ENCODE measurements at places on chromosomes 1 and 21.

DNA sequence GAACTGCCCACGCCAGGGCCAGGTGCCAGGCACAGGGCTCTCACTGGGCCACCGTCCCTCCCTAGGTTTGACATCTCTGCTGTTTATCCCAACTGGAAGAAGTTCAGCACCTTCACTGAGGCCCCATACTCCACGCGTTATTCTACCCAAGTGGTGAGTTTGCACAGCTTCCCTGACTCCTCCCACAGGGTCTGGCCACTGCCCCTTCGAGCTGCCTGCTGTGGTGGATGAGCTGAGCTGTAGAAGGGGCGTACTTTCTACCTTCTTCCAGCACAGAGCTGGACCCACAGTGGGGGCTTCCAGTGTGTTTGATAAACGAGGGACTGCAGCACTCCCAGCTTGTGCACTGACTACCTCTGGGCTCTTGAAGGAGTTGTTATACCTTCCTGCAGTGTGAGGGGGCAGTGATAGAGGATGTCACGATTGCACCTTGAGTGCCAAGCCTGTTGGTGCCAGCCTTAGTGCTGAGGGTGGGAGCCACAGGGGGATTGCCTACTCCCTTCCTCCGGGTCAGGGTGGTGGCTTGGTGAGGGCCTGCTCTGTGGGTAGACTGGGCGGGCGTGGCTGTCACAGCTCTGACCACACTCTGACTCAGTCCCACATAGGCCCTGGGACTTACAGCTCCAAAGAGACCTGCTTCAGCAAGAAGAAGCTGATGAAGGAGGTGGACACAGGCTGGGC lies 5.9 kb upstream of the TTC22 start:
- DNase-seq = peak; percentile 27

- no peak for DNase-seq
Measured at GRCh38 chr1:41673378-41673777, 188.9 kb upstream of the EDN2 start.

- no peak for DNase-seq
Measured at GRCh38 chr1:82483146-82483545, 682.4 kb downstream of the ADGRL2 start.

- DNase-seq = no peak
Measured at GRCh38 chr1:17214876-17215544, 10.1 kb downstream of the PADI1 start.

DNA sequence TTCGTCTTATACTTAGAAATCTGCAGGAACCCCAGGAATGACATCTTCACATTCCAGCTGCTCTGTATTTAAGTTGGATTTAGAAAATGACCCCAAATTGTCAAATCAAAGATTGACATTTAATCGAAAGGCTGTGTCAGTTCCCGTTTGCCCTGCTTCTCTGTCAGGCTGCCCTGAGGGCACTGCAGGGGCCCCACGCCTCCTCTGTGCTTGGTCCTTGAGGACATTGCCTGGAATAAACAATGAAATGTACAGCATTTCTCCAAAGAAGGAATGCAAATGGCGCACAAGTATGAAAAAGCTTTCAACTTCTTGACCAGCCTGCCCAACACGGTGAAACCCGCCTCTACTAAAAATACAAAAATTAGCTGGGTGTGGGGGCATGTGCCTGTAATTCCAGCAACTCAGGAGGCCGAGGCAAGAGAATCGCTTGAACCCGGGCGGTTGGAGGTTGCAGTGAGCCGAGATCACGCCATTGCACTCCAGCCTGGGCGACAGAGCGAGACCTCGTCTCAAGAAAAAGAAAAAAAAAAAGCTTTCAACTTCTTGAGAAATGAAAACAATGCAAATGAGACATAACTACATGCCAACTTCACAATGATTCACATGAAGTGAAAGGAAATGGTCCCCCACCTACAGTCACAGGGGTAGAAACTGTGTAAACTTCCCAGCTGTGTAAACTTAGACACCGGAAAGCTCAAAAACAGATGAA lies 3.0 kb downstream of the TMPRSS3 start:
- no peak for DNase-seq

DNA sequence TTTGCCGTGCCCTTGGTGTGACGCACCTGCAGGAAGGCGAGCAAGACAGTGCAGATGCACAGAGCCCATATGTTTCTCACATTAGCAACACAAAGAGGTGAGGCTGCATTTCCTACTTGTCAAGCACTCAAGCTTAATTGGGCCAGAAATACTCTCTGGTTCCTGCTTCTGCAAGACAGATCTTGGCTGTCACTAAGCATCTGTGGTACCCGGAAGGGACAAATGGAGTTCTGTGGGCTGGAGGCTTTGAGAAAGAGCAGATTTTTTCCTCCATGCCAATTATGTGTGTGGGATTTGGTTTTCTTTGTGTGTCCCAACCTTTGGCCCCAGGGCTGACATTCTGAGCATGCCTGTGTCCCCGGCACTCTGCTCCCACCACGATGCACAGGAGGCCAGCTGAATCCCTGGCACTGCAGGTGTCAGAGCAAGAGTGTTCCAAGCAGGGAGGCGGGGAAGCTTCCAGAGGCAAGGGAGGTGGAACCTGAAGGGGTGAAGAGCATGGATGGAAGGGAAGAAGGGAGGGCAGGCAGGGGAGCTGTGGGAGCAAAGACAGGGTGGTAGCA lies 52.0 kb upstream of the STUM start:
- no peak for DNase-seq

DNA sequence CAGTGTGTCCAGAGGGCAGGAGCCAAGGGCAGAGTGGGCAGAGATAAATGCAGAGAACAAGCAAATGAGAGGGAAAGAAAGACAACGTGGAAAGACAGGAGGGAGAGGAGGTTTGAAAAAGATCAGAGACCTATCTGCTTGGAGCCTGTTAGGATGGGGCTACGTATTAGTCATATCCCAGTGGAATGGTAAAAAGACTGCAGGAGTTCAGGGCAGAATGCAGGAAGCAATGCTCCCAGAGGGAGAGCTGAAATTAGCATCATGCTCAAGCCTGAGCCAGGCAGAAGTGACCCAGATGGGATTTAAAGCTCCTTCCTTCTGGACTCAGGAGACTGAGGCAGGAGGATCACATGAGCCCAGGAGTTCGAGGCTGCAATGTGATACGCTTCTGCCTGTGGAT lies 261.3 kb upstream of the CHRM3 start:
- DNase-seq = no peak

GRCh38 chr21:41508415-41509144 lies 622 bp upstream of the TMPRSS2 start:
- DNase-seq = no peak

GRCh38 chr21:35329940-35330660 lies 281.0 kb upstream of the RUNX1 start:
- no peak for DNase-seq

DNA sequence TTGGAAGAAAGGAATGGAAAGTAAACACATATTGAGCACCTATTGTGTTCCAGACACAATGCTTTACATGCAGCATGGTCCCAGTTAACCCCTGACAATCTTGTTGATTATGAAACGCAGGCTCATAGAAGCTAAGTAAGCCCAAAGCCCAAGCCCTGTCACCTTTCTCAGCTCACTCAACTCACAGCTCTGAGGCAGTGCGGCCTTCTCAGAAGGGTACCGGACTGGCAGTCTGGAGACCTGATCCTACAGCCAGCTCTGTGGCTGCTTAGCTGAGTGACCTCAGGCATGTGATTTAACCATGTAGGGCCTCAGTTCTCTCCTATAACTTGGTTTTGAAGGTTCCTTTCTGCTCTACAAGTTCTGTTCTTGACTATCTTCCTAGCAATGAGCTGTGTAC lies 464 bp upstream of the RNASEL start:
- DNase-seq = no peak

GRCh38 chr1:186391841-186392240 lies 16.2 kb downstream of the ODR4 start:
- DNase-seq = no peak

- DNase-seq = no peak
Measured at GRCh38 chr1:204191456-204191855, 4.8 kb downstream of the KISS1 start.

GRCh38 chr21:41425954-41426675 lies at the start of gene MX1:
TSS of gene MX1 (plus strand) at chr21:41426239. CDS start at chr21:41432071, 5,832 bp downstream.
- DNase-seq = peak; percentile 75

DNA sequence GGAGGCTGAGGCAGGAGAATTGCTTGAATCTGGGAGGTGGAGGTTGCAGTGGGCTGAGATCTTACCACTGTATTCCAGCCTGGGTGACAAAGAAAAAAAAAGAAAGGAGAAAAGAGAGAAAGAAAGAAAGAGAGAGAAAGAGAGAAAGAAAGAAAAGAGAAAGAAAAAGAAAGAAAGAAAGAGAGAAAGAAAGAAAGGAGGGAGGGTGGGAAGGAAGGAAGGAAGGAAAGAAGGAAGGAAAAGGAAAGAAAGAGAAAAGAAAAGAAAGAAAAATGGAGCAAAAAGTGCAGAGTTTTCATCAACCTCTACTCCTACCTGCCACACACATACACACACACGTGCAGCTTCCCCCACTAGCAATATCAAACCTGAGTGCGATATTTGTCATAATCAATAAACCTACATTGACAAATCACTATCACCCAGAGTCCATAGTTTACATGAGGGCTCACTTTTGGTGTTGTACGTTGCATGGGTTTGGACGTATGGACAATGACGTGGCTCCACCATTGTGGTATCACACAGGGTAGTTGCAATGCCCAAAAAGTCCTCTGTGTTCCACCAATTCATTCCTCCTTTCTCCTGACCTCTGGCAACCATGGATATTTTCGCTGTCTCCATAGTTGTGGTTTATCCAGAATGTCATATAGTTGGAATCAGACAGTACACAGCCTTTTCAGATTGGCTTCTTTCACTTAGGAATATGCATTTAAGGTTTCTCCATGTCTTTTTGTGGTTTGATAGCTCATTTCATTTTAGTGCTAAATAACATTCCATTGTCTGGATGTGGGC lies 36.5 kb downstream of the EVA1C start:
- no peak for DNase-seq

DNA sequence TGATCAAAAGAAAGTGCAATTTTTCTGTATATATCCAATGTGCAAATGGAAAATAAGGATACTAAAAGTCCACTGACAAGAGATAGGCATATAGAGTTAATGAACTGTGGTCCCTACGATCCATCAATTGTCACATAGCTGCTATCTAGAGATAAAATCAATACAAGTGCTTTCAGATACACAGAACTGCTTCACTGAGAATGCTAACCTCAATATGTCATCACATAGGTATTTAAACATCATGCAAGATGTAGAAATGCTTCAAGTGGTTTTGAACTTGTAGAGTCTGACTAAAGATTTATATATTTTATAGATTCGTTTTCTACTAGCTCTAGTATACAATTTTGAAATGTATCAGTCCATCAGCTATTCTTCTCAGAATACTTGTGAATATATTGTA lies 1604.7 kb downstream of the PLA2G4A start:
- DNase-seq = no peak

DNA sequence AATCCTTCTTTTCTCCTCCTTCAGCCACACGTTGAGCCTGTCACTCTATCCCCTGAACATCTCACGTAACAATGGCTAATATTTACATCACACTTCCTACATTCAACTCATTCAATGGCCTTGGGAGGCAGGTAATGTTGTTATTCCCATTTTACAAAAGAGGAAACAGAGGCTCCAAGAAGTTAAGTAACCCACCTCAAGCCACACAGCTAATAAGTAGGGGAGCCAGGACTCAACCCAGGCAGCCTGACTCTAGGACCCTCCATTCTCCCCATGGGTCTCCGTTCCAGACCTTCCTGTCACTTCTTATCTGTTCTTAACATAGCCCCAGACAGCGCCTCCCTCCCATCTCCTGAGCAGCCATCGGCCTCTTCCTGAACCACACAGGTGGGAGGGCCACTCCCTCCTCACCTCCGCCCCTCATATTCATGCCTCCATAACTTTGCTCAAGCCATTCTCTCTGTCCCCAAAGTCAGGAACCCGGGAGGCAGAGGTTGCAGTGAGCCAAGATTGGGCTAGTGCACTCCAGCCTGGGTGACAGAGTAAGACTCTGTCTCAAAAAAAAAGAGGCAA lies 2.2 kb downstream of the PADI4 start:
- DNase-seq = no peak

GRCh38 chr1:224770336-224770693 lies 154.2 kb downstream of the CNIH3 start:
- no peak for DNase-seq

DNA sequence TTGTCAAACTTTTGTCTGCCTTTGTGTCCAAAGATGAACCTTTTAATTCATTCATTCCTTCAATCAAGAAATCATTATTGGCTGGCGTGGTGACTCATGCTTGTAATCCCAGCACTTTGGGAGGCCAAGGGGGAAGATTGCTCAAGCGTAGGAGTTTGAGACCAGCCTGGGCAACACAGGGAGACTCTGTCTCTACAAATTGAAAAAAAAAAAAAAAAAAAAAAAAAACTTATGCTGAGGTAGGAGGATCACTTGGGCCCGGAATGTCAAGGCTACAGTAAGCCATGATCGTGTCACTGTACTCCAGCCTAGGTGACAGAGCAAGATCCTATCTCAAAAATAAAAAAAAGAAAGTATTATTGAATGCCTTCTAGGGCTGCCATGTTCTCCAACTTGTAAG lies 51.3 kb upstream of the CXADR start:
- no peak for DNase-seq

DNA sequence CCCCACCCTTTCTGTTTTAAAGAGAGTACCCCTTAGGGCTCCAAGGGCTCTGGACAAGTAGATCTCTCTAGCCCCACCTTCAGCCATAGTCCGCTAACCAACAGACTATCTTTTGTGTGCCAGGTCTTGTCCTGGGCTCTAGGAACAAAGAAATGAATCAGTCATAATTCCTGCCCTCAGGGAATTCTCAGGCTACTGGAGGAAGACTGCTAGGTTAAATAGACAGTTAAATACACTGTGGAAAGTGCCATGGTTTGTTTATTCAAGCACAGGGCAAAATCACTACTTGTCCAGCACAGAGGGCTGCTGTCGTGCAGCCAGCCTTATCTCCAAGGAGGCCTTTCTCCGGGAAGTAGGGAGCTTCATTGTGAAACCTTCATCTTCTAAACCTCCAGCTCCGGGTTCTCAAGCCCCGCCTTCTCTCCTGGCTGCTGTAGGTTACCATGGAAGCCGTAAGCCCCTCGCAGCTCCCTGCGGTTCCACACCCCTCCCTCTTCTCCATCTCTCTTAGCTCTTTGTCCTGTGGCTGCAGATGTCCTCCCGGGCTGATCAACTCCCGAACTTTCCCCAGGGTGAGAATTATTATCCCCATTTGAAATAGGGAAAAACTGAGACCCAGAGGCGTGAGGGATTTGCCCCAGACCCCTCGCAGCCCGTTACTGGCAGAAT lies 29.8 kb downstream of the SHISAL2A start:
- DNase-seq = no peak

DNA sequence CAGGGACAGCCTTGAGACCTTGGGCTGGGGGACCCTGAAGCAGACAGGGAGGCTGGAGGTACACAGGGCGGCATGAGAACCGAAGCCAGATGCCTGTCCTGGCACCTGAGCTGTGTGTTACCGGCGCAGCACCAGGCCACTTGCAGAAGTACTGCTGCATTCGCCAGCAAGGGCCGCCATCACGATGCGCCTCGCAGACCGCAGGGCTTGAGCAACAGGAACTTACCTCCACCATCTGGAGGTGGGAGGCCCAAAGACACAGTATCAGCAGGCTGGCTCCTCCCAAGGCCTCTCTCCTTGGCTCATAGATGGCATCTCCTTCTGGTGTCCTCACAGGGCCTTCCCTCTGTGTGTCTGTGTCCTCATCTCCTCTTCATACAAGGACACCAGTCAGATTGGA lies 90.1 kb downstream of the PRDM16 start:
- no peak for DNase-seq

Data from stimulated activated CD8-positive, alpha-beta memory T cell treated with anti-CD3 and anti-CD28 coated beads, Interleukin-4, amount 100 ng/mL, for 4 hours (primary cell).